ENCODE measurements at places on chromosomes 2 and 18. TPM values are rescaled to one million over a fixed set of nuclear protein-coding genes. Genes with fewer than 3 reads are reported as not detected.

Gene ADRA2B
- 0.11 TPM for total RNA-seq

Gene RTN4
- 75.2 TPM for total RNA-seq

Gene RNU2-63P
- 17.9 TPM for total RNA-seq

DNA sequence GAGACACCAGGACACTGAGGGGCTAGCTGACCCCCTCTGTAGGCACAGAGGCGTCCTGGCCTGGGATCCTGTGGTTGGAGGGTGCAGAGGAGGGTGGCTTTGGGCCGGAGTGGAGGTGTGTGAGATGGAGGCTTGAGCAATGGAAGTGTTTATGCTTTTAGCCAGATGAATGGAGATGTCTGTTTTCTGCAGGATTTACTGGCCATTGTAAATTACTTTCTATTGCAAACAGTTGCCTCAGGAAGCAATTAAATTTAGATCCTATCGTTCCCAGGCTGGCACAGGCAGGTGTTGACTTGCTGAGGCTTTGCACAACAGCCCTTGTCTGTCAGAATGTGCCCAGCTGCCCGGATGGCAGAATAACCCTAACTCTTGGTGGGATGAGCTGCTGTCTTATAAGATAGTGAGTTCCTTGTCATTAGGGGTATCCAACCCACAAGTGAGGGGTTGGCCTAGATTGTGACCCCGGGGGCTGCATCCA is 1.8 kb upstream of the ARID5A start:
- no peak for DNase-seq

GRCh38 chr2:3177891-3178577 is 199.6 kb downstream of the EIPR1 start:
- no peak for DNase-seq

Gene BCL2L11
- 21.2 TPM for total RNA-seq

Gene CPS1
- 0.20 TPM for total RNA-seq

GRCh38 chr2:170733798-170734600 is 18.9 kb downstream of the SP5 start:
- no peak for DNase-seq

- DNase-seq, result no peak
Observed at GRCh38 chr2:156088587-156088986, 243.9 kb downstream of the NR4A2 start.

- peak; percentile 80 for DNase-seq
Observed at GRCh38 chr2:128317181-128317898, 1.3 kb downstream of the HS6ST1 start.

- no peak for DNase-seq
Observed at GRCh38 chr2:181776336-181776735, 96.0 kb upstream of the NEUROD1 start.

Gene NCK2
- total RNA-seq, result 33.5 TPM

DNA sequence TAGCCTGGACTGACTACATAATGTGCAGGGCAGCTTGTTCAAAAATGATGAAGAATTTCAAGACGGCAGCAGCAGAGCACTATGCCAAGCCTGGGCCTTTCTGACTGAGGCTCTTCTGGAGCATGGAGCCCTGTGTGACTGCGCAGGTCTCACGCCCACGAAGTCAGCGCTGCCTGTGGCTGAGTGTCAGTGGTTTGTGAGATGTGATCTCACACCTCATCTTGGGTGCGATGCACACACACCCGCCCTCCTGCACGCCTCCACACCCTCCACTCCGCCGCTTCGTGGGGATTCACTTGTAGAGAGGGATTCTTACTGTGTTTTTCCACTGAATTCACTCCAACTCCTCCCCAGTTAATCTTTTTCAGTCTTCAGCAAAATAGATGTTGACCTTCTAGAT is 103.9 kb downstream of the VIT start:
- DNase-seq, result no peak

- DNase-seq, result no peak
Observed at GRCh38 chr2:241598061-241598460, 38.9 kb downstream of the THAP4 start.

DNA sequence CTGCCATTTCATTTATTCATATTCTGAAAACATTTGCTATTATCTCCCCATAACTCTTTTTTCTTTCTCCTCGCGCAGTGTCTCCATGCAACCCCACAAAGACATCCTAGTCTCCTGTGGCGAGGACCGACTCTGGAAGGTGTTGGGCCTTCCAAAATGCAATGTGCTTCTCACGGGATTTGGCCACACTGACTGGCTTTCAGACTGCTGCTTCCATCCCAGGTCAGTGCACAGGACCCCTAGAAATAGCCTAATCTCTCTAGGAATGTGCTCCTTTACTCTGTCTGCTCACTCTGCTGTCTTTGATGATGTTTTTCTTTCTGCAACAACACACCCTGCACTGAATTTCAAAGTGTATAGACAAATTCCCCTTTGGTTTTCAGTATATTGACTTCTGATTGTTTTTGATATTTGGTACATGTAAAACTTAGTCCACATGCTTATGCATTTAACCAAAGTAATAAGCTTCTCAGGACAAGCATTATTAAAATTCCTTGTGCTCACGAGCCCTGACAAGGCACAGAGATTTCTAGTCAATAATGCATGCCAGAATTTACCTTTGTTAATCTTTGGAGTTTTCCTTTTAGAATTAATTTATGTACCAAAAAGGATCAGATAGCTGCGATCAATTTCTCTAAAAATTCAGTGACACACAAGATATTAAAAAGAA is 548.3 kb upstream of the VWC2L start:
- DNase-seq, result no peak

Gene ICOS
- total RNA-seq, result not detected

Gene ITPRIPL1
- total RNA-seq, result 8.1 TPM

GRCh38 chr18:52902188-52902587 is 562.2 kb downstream of the DCC start:
- DNase-seq, result no peak

Gene CYP27A1
- total RNA-seq, result 0.23 TPM

GRCh38 chr2:110866466-110866865 is 134.1 kb downstream of the ACOXL start:
- no peak for DNase-seq

DNA sequence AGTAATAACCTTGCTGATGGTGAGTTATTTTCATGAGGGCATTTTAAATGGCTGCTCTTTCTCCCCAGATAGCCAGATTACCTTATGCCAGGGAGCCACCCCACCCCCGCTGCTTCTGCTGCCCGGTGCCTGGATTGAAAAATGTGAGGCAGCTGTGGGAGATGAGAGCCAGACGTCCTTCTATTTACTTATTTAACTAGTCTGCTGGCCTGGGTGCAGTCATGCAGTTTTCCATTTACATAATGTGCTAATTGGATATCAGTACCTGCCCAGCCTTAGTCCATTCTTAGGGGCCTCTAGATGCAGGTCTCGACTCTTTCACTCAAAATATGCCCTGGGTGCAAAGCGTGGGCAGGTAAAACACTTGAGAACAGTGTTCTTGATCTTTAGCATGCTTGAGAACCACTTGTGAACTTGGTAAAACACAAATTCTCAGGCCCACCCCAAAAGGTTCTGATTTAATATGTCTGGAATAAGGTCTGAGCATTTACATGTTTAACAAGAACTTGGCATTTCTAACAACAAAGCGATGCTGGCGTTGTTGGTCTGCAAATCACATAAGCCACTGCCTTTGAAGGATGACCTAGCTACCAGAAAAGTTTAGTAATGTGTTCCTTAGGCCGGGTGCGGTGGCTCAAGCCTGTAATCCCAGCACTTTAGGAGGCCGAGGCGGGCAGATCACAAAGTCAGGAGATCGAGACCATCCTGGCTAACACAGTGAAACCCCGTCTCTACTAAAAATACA is 154.3 kb downstream of the NRP2 start:
- DNase-seq, result no peak

Gene ASAP2
- total RNA-seq, result 0.07 TPM

Gene CNDP1
- total RNA-seq, result not detected

DNA sequence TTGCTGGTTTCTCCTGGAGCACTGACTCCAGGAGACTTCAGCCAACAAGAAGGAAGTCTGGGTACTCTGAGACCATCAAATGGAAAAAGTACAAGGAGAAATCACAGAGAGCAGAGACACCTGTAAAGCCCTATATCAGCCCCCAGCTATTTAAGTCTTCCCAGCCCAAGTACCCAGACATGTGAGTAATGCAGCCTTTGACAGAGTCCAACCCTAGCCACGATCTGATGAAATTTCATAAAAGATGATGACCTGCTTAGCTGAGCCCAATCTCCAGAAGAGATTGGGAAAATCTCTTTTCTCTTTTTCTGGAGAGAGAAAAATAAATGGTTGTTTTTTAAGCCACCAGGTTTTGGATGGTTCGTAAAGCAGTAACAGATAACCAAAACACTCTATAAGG is 196.6 kb downstream of the NBAS start:
- DNase-seq, result no peak

Gene UGT1A10
- not detected for total RNA-seq

DNA sequence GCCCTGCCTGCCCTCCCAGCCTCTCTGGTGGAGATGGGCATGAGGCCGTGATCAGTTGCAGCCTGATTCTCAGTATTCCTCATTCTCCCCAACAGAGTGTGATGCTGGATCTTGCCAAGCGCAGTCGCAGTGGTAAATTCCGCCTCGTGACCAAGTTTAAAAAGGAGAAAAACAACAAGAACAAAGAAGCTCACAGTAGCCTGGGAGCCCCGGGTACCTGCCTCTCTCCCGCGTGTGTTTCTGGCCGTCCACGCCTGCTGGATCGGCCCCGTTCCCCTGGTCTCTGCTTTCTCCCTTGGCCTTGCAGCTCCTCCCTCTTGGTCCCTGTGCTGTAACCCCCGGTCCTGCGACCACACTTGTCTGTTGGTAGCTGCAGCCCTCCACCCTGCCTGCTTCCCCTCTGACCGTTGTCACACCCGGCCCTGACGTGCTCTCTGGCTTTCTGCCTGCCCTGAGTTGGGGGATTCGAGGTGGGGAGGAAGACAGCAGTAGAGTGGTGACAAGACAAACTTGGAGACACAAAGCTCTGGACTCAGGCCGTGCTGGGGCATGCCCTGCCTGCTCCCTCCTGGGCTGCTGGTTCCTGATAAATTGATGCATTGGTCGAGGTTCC is 99.5 kb downstream of the USP40 start:
- no peak for DNase-seq

- DNase-seq, result no peak
Observed at GRCh38 chr2:74735564-74735963, 81.5 kb downstream of the SEMA4F start.

DNA sequence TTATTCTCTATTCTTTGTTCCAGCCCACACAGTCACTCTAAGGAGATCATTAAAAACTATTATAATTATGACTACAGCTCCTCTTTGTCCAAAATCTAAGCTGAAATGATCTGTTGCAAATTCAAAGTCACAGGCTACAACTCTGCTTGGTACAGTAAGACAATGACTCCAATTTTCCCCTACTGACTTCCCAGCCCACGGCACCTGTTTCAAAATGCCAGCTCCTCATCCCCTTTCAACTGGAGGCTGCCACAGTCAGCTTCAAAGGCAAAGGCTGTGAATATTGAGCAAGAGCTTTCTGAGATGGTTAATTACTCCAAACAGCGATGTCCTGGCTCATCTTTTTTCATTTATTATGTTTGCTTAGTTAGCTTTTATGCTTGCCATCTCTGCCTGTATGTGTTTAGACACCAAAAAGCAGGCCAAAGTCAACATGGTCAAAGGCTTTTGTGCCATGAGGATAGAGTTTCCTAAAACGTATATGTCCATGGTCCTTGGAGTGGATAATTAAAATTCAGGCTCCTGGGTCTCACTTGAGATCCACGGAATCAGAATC is 141.1 kb downstream of the DOCK10 start:
- DNase-seq, result no peak

GRCh38 chr2:78439122-78439521 is 586.4 kb upstream of the REG3G start:
- DNase-seq, result no peak

- DNase-seq, result no peak
Observed at GRCh38 chr2:23578964-23579671, 194.1 kb downstream of the KLHL29 start.

- DNase-seq, result no peak
Observed at GRCh38 chr2:11805024-11805423, 58.6 kb downstream of the LPIN1 start.

Gene RSAD2
- total RNA-seq, result not detected

Gene RAD51AP2
- total RNA-seq, result not detected

Gene CPLX4
- total RNA-seq, result not detected

DNA sequence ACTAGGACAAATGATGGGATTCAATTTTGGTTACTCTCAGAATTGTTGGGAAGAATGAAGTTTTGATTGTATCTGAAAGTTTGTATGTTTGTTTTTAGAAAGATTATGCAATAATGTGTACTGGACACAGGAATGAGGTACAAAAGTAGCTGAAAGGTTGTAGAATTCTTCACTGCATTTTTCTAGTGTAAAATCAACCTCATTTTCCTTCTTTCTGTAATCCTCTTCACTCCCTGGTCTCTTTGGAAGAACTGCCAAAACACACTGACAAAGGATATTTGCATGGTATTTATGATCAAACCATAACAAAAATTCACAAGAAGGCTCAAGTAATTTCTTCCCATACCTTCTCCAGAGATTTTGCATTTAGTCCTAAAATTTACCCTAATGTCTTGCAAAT is 110.7 kb downstream of the ZEB2 start:
- no peak for DNase-seq

DNA sequence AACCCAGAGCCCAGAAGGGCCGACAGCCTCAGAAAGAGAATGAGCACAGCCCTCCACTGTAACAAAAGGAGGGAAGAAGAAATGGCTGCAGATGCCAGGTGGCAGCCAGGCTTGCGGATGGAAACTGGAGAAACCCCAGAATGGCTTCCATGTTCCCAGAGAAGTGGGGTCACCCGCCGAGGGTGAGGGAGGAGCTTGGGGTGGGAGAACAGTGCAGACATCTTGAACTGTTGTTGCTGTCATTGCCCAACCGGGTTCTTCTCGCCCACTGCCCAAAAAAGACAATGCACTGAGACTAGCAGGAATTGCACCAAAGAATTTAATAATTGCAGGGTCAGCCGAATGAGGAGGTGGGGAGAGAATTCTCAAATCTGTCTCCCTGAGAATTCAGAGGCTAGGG is 223.2 kb upstream of the RAB6C start:
- no peak for DNase-seq

- DNase-seq, result peak; percentile 14
Observed at GRCh38 chr18:57621246-57621604, 411 bp downstream of the NARS1 start.

GRCh38 chr2:239575931-239576445 is 175.2 kb upstream of the HDAC4 start:
- no peak for DNase-seq

GRCh38 chr2:78056976-78057375 is 534.8 kb upstream of the LRRTM4 start:
- no peak for DNase-seq

GRCh38 chr2:135944625-135945024 is 40.8 kb downstream of the DARS1 start:
- DNase-seq, result no peak

Data from OCI-LY7 (cell line).